ENCODE measurements at places on chromosomes 4 and X.

GRCh38 chr4:2132438-2132837, 73.3 kb downstream of the NAT8L start:
- DNase-seq = no peak

DNA sequence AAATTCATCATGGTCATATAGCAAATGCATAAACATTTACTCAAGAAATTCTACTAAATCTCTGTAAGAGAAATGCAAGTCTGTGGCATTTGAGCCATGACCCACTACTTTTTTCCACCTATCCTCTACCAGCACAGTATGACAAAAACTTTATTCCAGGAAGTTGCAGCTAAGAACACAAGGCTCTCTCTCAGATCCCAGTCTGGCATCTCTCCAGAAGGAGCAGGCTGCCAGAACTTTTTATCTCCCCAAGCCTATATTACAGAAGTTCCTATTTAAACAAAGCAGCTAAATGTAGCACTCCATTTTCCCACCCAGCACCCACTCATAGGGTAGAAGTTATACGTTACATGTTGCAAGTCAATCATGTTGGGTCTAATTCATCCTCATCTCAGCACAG, 49.3 kb upstream of the EPGN start:
- no peak for DNase-seq

DNA sequence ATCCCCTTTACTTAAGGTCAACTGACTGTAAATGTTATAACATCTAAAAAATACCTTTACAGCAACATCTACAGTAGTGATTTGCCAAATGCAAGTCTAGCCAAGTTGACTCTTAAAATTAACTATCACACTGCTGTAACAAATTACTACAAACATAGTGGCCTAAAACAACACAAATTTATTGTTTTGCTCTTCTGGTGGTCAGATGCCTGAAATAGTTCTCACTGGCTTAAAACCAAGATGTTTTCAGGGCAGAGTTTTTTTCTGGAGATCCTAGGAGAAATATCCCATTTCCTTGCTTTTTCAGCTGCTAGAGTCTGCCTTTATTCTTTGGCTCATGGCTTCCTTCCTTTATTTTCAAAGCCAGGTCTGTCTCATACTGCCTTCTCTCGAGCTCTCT, 120.5 kb downstream of the ADGRL3 start:
- DNase-seq = no peak

DNA sequence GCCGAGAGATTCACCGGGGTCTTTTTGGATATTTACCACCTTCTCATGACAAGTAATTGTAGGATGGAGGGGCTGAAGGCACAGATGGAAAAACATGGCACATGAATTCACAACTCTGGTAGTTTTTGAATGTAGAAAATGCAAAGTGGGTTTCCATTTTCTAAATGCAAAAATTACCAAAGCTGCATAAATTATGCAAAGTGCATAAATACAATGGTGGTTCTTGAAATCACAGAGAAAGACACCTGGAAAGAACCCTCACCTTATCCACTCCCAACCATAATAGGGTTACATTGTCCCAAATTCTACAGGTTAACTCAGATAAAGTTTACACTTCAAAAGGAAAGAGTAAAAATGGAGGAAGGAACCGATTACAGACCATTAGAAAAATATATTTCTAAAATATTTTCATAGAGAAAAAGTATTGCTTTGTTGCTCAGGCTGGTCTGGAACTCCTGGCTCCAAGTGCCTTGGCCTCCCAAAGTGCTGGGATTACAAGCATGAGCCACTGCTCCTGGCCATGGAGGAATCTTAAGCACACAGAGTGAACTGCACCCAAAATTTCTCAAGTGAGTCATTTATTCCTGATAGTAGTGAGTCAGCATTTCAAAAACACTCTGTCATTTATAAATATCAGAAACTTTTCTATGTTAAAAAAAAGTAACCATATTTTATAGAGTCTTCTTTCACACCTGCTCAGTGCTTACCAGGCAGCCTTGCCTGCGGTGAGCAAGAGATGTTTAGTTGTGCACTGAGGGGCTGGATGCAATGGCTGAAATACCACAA, 101.4 kb downstream of the FIP1L1 start:
- DNase-seq = no peak

GRCh38 chr4:74395633-74396032, 30.7 kb downstream of the EREG start:
- DNase-seq = no peak

GRCh38 chr4:20217521-20217920, 34.2 kb upstream of the SLIT2 start:
- DNase-seq = no peak

- no peak for DNase-seq
Observed at GRCh38 chr4:138945401-138945800, 70.2 kb upstream of the NOCT start.

- no peak for DNase-seq
Observed at GRCh38 chr4:34250562-34250961, 1993.8 kb downstream of the ARAP2 start.

DNA sequence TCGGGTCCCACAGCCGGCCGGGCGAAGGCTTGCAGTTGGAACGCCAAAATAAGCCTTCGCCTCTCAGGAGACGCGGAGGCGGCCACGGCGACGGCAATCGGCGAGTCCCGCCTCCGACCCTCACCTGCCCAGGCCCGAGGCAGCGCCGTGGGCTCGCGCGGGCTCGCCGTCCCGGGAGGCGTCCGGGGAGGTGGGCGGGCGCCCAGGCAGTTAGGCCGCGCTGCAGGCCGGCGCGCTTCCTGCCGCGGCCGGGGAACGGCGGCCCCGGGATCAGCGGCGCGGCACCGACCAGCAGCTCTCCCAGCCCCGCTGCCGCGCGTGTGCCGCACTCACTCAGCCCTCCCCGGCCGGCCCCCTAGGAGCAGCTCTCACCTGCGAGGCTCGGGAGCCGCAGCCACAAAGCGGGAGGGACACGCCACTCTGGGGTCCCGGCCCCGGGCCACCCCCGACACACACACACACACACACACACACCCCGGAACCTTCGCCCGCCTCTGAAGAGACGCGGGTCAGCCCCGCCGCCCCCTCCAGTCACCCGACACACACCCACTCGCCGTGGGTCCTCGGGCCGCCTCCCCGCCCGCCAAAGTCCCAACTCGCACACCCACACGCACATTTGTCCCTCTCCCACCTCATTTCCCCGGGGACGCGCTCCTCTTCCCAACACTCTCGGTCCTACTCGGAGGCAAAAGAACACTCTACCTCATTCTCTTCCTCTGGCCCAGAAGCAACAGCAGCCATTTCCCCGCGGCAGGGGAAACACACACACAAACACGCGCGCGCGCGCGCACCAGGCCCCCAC, at the start of gene CNOT6L:
CNOT6L (minus strand) TSS at position 767 of the 802 bp plus-strand sequence; CDS start at position 707, 60 bp downstream.
- peak; percentile 27 for DNase-seq

GRCh38 chr4:82721819-82722423, 76.7 kb downstream of the SCD5 start:
- no peak for DNase-seq

DNA sequence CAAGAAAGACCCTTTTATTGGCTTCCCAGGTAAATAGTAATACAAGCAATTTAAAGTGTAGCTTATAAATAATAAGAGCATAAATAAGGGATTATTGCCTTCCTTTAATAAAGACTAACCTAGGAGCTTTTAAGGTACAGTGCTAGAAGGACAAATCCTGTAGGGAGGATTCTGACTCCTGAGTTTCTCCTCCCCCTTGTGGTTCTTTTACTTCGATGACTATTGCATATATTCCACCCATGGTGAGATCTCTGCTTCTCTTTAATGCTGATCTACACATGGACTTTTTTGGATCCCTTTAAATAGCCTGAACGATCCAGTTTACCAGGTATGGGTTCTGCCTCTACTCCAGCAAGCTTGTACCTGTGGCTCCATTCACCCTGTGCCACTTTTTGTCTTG, 2.5 kb downstream of the GALNT7 start:
- DNase-seq = no peak

GRCh38 chr4:94306713-94307112, 35.9 kb downstream of the HPGDS start:
- DNase-seq = no peak

GRCh38 chr4:122099896-122100295, 52.2 kb upstream of the BLTP1 start:
- no peak for DNase-seq

- no peak for DNase-seq
Observed at GRCh38 chr4:186717556-186717955, 6.1 kb downstream of the FAT1 start.

GRCh38 chr4:2933566-2934076, 29.6 kb downstream of the NOP14 start:
- no peak for DNase-seq

- DNase-seq = no peak
Observed at GRCh38 chr4:1928356-1929239, 57.4 kb downstream of the NSD2 start.

GRCh38 chr4:52142816-52143215, 91.7 kb downstream of the SPATA18 start:
- no peak for DNase-seq

GRCh38 chr4:89939994-89940393, 45.3 kb downstream of the MMRN1 start:
- no peak for DNase-seq
